Mucosa of descending colon (tissue), 3 donors: ENCODE measurements at places on chromosomes 7 and 10. TPM values are rescaled to one million over a fixed set of nuclear protein-coding genes. Genes with fewer than 3 reads are reported as not detected.

PFKP gene
- total RNA-seq, result 117 TPM

COMTD1 gene
- 72.3 TPM for total RNA-seq

BMPER gene
- 1.3 TPM for total RNA-seq

SPDYE18 gene
- 0.76 TPM for total RNA-seq

OR2A5 gene
- not detected for total RNA-seq

DNA sequence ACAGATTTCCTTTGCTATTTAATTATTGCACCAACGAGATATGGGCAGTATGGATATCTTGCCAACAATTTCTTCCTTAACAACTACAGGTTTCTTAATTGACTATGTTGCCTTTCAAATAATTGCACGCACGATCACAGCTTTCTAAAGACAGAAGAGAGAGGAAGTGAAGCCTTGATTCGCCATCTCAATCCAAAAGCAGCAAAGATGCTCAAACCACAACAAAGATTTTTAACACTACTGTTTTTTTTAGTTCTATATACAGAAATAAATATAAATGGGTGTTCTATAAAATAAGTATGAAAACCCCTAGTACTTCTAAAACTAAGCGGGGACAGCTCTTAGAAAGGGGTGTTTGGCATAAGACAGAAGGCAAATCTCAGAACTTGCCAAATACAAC lies 251.3 kb downstream of the SFMBT2 start:
- DNase-seq, result no peak

GRCh38 chr10:68261132-68261856 lies 29.4 kb upstream of the ATOH7 start:
- DNase-seq, result no peak

- DNase-seq, result no peak
These were observed 23.6 kb downstream of the FKBP6 start for GRCh38 chr7:73351447-73352167.

- no peak for DNase-seq
These were observed 162.2 kb downstream of the RAPGEF5 start for GRCh38 chr7:22194658-22195273.

GRCh38 chr10:37146443-37146842 lies 21.0 kb downstream of the ANKRD30A start:
- no peak for DNase-seq

DNA sequence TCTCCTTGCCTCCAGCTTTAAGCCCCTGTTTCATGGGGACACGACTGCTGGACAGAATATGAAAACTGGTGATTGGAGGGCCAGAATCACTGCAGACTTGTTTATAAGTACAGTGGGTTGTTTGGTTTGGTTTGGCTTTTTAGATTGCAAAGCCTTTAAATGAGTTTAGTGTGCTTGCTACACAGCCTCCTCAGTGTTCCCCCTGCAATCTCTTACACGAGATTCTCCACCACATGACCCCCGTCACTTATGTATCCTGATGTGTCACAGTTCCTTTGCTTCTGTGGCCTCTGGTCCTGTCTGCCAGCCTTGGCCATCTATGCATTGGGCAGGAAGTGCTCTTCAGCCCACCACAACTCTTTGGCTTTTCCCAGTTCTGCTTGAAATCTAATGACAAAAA lies 103.7 kb upstream of the ANKRD1 start:
- no peak for DNase-seq

- no peak for DNase-seq
These were observed 93.8 kb upstream of the MKI67 start for GRCh38 chr10:128220021-128220420.

GRCh38 chr10:96622013-96622787 lies 35.4 kb upstream of the TM9SF3 start:
- no peak for DNase-seq

DNA sequence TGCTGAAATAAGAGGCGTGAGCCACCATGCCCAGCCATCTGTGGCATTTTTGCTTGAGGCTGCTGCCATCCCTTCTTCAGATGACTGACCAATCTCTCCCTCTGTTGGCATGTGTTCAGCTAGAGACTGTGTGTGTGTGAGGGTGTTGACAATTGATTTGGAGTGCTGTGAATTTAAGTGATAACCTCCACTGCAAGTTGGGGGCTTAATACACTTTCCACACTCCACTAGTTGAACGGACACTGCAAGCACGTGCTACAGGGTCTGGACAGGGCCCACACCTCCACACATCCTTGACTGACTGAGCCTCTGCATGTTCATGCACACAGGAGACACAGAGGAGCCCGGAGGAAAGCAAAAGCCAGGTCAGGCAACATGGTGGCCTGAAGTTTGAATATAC lies 51.3 kb downstream of the BRAF start:
- DNase-seq, result no peak

DNA sequence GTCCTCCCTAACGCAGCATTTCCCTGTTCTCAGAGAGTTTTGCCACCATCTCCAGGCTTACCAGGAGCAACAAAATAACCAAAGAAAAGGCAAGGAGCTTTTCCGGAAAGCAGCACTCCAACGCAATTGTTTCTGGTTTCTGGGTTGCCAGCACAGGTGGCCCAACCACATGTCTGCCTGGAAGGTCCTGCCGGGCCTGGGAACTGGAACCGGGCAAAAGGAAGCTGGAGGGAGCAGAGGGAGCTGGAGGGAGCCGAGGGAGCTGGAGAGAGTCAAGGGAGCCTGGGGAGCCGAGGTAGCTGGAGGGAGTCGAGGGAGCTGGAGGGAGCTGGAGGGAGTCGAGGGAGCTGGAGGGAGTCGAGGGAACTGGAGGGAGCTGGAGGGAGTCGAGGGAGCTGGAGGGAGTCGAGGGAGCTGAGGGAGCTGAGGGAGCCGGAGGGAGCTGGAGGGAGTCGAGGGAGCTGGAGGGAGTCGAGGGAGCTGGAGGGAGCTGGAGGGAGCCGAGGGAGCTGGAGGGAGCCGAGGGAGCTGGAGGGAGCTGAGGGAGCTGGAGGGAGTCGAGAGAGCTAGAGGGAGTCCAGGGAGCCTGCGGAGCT lies 54.6 kb downstream of the STK32C start:
- DNase-seq, result no peak

- no peak for DNase-seq
These were observed 69.5 kb upstream of the IL6 start for GRCh38 chr7:22657479-22657878.

DNA sequence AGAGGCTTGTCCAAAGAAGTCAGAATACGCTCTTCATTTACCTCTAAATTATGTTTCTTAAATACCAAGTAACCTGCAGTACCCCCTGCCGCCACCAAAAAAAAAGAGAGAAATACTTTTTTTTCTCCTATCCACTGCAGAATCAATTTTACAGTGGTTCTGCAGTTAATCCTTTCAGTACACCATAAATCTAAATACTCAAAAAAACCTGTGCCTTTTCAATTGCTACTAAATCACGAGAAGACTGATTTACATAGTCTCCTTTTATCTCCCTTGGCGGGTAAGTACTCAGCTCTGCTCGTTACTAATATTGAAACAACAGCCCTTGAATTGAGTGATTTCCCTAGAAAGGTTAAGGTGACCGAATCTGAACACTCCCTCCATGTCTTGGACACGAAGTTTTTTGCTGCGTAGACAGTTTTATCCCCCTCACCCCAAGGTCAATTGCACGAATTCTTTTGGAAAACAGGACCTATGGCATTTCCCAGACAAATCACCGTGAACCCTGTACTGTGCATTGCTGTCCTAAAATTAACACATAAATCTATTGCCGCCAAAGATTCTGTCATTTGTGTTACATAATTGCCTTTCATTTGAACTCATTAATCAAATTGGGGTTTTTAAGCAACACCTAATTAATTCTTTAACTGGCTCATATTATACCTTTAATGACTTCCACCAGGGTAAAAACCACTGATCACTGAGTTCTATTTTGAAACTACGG lies 512 bp upstream of the VIM start:
- no peak for DNase-seq

DNA sequence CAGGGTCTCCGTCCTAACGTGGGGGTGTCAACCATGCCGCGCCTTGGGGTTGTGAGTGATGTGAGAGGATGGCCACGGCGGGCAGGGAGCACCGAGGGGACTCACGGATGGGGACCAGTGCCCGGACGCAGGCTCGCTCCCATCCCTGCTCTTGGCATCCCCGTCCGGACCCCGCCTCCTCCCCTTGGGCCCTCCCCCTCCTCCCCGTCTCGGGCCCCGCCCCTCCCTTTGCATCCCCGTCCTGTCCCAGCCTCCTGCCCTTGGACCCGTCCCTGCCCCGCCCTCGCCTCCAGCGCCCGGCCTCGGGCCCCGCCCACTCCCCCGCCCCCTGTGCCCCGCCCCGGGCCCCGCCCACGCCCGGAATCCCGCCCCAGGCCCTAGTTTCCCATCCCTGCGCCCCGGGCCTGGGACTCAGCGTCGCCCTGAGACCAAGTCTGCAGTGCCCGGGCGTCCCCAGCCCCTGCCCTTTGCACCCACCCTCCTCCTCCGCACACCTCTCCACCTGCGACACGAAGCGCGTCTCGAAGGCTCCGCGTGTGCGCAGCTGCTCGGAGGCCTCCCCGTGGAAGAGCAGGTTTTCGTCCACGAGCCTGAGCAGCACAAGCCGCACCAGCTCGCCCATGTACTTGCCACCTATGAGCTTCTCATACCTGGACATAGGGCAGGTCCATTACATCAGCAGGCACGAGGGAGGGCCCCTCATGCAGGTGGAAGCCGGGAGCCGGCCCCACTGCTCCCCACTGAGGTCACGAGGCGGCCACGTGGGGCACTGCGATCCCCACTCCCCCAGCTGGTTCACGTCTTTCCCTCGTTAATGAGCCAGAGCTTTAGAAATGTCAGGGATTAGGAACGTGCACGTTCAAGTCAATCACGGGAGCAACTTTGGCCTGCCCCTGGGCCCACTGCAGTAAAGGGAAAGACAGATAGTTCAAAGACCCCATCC lies 5.1 kb upstream of the MYL7 start:
- DNase-seq, result peak; percentile 85

GRCh38 chr10:14812271-14812670 lies 25.6 kb downstream of the CDNF start:
- DNase-seq, result no peak

GRCh38 chr7:155429651-155430050 lies 28.3 kb upstream of the EN2 start:
- DNase-seq, result no peak

- no peak for DNase-seq
These were observed 882.9 kb downstream of the NRG3 start for GRCh38 chr10:82757901-82758300.

- DNase-seq, result no peak
These were observed 24.7 kb downstream of the RRP12 start for GRCh38 chr10:97376413-97376812.

- no peak for DNase-seq
These were observed 8.2 kb downstream of the NT5C3A start for GRCh38 chr7:33054261-33054964.

DNA sequence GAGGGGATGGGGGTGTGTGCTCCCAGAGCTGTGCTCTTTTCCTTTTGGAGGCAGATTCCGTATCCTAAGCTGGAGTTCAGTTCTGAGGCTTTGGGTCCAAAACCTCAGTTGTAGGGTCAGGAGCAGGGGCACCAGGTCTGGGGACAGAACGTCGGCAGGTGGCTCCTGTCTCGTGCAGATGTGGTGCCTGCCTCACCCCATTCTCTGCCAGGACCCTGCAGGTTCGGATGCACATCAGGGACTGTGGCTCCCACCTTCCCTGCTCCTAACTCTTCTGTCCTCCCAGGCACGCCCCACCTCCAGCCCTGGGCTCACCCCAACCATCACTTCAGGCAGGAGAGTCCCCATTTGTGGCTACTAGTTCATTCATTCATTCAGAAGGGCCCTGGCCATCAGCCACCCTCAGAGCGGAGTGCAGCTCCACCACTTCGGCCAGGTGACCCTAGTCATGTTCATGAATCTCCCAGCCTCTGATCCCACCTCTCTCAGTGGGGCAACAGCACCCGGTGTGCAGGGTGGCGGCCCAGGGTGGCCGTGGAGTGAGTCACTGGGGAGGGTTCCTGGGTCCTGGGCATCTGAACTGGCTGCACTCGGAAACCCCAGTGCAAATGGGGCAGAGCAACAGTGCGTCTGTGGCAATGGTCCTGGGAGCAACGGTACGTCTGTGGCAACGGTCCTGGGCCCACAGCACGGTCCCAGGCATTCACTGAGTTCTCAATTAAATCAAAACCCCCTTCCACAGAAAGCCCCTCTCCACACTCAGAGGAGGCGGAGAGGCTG lies 100.8 kb upstream of the FAM20C start:
- no peak for DNase-seq

GRCh38 chr10:50456719-50457118 lies 167.0 kb downstream of the SGMS1 start:
- DNase-seq, result no peak

DNA sequence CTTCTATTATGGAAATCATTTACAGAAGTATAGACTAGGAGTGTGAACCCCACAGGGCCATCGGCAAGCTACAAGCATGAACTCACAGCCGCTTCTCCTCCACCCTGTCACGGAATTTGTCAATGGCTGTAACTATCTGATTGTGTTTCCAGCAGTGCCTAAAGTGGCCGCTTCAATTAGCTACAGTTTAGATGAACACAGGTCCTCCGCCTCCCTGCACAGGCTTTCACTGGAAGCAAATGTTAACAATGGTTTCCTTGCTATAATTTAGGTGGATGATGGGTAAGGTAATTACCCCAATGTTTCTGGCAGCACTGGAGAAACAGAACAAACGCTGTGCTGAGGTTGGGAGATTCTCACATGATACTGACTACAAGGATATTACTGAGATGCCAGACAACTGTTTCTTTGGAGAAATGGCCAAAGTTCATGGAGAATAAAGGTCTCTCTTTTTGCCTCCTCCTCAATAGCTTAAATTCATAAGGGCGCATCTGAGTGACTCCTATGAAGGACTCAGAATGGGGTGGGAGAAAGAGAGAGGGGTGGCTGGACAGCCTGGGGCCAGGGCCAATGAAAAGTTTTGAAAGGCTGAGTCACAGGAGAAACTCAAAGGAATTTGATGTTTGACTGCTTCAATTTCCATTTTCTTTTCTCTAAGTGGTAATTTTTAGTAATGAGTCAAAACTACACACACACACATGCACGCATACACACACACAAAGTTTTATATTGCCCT lies 78.9 kb downstream of the SVIL start:
- DNase-seq, result no peak
